ENCODE measurements at places on chromosomes 7 and 10.

DNA sequence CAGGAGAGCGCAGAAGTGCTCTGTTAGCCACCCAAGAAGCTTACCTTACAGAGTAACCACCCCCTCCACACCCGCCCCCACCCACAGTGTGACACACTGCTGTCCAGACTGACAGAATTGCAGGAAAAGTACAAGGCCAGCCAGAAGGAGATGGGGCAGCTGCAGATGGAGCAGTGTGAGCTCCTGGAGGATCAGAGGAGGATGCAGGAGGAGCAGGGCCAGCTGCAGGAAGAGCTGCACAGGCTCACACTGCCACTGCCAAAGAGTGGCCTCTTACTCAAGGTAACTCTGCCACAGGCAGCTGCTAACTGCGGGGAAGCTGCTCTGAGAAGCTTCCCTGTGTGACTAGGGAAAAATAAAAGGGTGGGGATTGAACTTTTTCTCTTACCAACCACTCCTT lies 17.6 kb downstream of the CCDC136 start:
- no peak for DNase-seq

GRCh38 chr10:12252882-12253546 lies 57.0 kb downstream of the CDC123 start:
- no peak for DNase-seq

DNA sequence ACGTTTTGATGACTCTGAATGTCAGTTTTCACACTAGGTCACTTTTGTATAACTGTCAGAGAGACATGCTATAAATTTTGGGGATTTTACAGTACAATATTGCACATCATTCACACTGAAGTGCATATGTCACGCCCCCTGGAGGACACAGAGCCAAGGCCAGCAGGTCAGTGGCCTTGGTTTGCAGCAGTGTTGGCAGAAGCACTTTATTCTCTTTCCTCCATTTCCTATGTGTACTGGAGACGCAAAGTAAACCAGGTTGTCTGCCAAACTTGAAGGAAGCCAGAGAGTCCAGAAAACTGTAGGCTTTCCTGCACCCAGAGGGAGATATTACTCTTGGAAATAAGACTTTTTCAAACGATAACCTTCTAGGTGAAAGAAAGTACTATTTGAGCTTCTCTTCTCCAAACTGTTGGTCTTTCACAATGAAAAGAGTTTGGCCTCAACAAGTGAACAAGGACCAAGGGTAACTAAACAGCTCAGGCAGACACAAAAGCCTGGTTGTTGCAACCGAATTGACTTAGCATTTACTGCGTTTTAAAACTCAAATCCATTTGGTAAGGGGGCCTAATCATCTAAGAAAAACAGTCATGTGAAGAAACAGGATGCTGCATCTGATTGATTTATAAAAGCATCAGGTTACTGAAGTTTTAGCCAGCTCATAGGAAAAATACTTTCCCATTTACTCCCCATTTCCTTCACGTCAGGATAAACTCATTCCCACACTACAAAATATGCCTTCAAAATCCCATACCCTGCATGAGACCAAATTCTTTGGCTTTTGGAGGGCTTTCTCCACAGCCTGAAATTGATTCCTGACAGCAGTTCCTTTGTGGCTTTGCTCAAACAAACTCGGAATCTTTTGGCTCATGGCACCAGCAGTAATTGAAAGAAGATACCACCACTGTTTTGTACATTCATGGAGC lies 83.0 kb upstream of the SEC61G start:
- DNase-seq, result no peak

DNA sequence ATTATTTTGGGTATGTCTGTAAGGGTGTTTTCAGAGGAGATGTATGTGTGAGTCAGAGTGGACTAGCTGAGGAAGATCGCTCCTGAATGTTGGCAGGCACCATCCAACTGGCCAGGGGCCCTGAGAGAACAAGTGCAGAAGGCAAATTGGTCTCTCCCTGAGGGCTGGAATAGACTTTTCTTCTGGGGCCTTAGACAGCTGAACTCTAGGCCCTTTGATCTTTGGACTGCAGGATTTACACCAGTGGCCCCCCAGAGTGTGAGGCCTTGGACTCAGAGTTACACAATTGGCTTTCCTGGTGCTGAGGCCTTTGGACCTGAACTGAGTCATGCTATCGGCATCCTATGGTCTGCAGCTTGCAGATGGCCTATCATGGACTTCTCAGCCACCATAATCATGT lies 217.2 kb downstream of the REEP3 start:
- DNase-seq, result no peak

GRCh38 chr10:36736311-36736710 lies 389.1 kb upstream of the ANKRD30A start:
- DNase-seq, result no peak

GRCh38 chr7:41754046-41754445 lies 51.2 kb upstream of the INHBA start:
- no peak for DNase-seq

DNA sequence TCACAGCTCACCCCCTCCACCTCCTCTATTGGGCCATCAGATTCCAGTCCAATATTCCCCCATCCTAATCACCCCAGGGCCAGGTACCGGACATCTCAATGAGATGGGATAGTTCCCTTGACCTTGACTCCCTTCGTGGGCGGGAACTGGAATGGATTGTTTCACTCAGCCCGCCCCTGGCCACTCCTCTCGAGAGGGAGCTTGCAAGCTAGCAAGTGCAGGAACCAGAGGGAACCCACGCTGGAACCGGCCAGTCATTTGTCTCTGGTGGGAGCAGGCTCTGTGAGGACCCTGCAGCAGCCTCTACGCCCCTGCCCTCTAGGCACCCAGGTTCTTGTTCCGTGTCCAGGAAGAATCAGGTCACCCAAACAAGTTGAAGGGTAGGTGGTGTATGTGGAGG lies 11.0 kb upstream of the RADIL start:
- DNase-seq, result no peak

DNA sequence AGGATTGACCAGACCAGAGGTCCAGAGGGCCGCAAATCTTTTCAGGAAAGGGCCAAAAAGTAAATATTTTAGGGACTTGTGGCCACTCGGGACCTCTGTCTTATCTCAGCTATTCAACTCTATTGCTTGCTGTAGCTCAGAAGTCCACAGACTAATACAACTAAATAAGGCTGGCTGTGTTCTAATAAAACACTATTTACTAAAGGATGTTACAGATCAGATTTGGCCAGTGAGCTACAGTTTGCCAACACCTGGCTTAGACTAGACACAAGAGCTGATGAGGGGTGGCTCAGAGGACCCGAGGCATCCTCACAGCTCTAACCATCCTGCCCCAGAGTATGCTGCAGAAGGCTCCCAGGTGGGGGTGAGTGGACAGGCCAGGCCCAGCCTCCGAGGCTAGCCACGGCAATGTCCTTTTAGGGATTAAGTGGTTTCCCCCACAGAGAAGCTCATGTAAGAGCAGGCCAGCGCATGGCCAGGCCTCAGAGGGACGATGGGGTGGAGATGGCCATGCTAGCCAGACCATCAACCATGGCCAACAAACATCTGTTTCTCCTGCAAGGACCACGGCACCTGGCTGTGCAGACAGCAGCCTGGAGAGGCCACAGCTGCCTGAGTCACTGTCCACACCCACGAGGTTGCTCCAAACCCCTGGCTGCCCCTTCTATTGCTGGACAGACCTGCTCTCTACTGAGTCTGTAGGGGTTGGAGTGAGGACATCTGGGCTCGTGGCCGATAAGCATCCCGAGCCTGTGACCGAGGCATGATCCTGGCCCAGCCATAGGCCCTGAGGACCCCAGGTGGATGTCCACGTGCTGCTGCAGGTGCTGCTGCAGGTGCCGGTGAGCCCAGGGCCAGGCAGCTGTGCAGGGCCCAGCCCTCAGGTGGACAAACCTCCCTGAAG lies 76.5 kb downstream of the AFAP1L2 start:
- DNase-seq, result no peak

- no peak for DNase-seq
Observed at GRCh38 chr10:101617824-101618568, 29.9 kb downstream of the DPCD start.

DNA sequence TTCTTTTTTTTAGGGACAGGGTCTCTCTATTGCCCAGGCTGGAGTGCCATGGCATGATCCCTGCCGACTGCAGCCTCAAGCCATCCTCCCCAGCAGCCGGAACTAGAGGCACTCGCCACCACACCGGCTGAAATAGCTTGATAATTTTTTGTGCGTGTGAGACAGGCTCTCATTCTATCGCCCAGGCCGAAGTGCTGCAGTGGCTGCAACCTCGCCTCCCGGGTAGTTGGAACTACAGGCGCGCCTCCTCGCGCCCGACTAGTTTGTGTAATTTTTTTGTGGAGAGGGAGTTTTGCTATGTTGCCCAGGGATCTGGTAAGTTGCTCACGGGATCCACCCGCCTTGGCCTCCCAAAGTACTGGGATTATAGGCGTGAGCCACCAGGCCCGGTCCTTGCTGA lies 1.9 kb downstream of the BUD23 start:
- DNase-seq, result no peak

DNA sequence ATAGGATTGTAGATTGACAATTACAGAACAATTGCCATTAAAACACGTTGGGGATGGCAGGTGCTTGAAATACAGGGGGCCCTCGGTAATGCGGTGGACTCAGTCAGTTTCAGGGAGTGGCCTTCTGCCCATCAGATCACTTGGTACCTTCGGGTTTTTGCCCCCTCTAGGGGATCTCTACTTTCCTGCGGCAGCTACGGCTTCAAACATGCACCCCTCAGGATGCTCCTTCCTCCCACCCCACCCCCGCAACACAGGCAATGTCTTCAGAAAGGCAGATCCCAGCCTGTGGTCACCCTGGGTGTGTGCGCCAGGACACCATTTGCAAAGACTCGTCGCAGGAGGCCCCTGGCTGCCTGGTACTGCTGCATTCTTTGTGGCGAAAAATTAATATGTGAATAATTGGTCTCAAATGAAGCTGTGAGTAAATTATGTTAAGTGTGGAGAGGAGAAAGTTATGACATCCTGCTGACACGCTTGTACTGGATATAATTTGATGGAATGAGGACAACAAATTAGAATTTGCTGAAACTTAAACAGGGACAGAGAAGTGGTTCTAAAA lies 431.0 kb upstream of the MKI67 start:
- no peak for DNase-seq

DNA sequence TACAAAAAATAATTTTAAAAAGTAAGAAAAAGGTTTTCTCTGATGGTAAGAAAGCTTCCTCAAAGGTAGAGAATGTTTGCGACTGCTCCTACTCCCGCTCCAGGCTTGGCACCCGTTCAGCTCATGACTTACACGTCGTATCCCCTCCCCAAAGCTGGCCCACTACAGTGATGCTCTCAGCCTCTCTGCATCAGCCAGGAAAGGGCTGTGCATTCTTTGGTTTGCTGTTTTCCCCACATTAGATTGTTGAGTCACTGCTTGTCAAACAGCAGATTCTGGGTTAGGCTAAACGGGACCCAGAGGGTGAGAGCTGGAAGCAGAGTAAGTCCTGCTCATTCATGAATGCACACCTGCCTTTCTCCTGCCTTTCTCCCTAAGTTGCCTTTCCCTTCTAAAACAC lies 54.7 kb upstream of the NMT2 start:
- no peak for DNase-seq

DNA sequence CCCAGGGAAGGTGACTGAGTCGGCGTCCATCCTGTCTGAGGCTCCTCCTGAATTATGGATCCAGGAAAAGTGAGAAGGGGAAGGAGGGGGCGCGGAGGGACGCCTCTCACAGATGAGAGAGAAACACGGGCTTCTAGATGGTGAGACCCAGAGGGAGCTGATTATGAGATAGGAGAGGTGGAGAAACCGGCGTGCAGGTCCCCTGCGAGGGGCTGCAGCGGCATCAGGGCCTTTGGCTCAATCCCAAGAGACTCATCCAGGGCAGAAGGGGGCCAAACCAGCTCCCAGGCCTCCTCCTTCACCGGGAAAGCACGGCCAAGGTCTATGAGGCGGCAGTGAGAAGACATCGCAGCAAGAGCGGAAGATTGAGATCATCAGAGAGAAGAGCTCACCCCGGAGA lies 70.8 kb downstream of the TCERG1L start:
- no peak for DNase-seq

DNA sequence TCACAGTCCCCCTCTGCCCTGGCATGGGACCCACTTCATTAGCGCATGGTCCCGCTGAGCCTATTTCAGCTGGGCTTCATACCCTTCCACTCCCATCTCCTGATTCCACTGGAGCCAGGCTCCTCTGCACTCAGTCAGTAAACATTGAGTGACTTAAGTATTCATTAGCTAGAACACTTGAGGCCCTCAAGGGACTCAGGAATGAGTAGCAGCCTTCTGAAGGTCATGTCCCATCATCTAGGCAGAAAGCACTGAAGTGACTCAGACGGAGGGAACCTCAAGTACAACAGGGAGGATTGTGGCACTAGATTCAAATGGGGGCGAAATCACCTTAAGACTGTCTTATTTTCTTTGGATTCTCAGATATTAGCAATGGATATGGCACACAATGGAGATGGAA lies 186.6 kb upstream of the INHBA start:
- no peak for DNase-seq

GRCh38 chr7:81693080-81693479 lies 76.8 kb downstream of the HGF start:
- DNase-seq, result no peak

DNA sequence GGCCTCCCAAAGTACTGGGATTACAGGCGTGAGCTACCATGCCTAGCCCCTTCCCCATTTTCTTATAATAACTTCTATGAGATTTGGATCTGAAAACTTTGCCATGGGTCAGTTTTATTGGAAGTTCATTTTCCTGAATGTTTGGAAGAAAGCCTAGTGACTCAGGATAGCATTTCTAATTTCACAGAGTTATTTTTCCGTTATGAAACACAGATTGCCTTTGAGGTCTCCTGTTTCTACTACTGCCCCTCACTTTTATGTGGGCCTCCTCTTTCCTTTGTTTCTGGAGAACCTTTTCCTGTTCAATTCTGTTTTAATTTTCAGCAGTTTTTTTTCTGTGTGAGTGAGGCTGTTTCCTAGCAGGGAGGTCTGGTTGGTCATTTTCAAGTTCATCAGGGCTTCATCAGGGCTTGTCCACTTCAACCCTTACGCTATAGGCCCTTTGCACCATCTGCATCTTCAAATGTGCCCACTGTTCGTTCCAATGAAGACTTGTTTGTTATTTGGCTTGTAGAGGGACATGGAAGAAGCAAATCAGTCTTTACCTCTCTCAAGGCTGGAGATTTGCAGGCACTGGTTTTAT lies 58.7 kb downstream of the BMPR1A start:
- DNase-seq, result no peak

GRCh38 chr7:156842740-156843140 lies 50.2 kb downstream of the LMBR1 start:
- DNase-seq, result no peak

DNA sequence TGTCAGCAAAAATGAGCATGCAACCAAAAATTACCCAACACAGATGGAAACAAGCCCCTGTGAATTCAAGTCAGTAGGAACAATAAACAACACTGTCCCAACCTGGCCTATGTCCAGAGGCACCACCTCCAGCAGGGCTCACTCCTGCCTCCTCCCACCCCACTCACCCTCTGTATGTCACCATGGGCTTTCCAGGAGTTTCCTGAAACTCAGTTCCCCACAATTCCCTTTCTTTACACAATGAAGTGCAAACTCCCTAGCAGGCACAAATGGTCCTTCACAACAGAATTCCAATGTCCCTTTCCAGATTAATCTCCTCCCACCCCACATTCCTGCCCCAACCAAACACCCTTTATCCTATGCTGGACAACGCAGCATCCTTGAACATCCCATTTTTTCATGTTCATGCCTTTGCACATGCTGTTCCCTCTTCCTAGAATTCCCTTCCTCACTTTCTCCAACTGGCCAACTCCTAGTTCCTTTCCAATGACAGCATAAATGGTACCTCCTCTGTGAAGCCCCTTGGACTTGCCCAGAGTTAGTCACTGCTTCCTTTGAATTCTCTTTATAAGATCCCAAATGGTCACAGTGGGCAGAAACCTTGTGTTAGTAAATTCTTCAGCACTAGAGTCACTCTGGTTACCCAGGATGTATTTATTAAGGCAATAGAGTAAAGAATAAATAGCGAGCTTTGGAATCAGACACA lies 157.5 kb downstream of the SLIT1 start:
- DNase-seq, result no peak

GRCh38 chr7:923108-924041 lies 31.1 kb downstream of the ADAP1 start:
- no peak for DNase-seq

Measured in NCI-H187 treated with DMSO at 0.1 percent for 48 hours (cell line).